ENCODE measurements at places on chromosomes 6 and 20.

DNA sequence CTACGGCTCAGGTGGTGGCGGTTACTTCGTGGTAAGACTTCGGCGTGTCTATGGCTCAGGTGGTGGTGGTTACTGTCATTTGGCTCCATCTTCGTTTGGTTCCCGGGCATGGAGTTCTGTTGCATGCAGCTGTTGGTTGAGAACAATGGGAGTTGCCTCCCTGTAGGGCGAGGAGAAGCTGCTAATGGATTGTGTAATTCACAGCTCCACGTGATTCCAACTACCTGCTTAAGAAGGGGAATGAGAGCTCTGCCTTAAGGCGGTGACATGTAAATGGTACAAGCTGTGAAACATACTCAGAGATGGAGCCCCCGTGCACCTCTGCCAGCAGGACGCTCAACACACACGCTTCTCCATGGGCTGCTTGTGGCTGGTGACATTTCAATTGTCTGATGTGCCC, 12.4 kb upstream of the DACT2 start:
- DNase-seq, result no peak

- no peak for DNase-seq
Observed at GRCh38 chr6:137601471-137601870, 107.3 kb upstream of the OLIG3 start.

DNA sequence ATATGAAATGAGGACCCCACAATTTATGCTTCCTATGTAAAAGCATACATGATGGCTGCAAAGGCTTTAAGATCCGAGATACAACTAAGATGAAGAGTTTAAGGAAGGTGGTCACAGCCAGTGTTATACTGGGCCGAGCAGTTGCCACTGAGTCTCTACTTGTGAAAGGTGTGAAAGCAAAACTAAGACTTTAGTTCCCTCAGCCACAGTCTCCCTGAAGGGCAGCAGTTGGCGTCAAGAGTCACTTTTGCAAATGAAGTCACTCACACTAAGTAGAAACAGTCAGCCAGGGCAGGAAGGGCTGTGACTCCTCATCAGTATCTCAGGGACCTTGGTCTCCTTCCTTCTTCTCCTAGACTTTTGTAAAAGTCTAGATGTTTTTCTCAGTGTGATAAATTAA, 191.6 kb upstream of the MCHR2 start:
- DNase-seq, result no peak

GRCh38 chr20:24597051-24597450, 127.6 kb downstream of the SYNDIG1 start:
- DNase-seq, result no peak

GRCh38 chr6:142294679-142295078, 7.1 kb upstream of the ADGRG6 start:
- no peak for DNase-seq

DNA sequence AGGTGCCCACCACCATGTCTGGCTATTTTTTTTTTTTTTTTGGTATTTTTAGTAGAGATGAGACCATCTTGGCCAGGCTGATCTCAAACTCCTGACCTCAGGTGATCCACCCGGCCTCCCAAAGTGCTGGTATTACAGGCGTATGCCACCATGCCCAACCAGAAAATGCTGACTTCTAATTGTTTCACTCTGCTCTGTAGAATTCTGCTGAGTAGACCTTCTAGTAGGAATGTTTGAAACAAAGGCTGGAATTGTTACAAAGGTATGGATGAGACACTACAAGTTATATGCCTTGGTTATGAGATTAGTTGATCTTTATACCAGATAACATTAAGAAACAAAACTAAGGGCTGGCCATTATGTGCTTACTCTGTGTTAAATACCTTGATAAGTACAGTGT, 44.8 kb downstream of the MEP1A start:
- DNase-seq, result no peak

- no peak for DNase-seq
Observed at GRCh38 chr6:161947371-161947770, 673.5 kb upstream of the AGPAT4 start.

DNA sequence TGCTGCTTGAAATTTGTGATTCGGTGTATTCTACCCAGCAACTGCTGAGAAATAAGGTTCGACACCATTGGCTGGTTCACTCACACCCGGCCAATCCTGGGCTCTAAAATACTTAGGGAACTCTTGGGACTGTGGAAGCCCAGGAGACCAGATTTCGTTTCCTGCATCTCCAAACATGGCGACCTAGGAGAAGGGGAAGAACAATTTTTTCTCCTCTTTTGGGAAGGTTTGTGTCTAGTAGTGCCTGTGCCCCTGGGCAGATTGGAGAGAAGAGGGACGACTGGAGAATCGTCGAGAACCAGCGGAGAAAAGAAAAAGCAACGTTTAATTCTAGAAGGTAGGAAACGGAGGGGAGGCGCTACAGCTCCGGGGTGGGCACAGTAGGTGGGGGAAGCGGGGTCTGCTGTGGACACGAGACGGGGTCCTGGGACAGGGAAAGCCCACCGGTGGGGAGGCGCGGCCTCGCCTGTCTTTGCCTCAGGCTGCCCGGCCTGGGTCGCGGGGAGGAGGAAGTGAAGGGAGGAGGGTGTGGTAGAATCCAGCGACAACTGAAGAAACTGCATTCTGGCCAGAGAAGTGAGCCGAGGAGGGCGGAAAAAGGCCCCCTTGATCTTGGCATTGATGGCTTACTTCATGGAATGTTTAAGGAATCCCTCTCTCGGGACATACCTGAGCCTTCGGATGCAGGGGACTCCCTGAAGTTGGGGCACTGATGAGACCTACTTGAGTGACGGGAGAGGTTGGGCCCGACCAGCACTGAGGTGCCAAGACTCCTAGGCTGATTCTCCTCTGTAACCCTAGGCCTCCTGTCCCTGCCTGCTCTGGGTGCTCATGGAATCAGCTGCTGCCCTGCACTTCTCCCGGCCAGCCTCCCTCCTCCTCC, at the start of gene BTN2A1:
Gene BTN2A1 (plus strand): TSS at position 150 of the 883 bp plus-strand sequence. CDS start 682 bp downstream, at position 832.
- peak; percentile 50 for DNase-seq

GRCh38 chr6:25050356-25050755, 114.6 kb upstream of the RIPOR2 start:
- DNase-seq, result no peak

DNA sequence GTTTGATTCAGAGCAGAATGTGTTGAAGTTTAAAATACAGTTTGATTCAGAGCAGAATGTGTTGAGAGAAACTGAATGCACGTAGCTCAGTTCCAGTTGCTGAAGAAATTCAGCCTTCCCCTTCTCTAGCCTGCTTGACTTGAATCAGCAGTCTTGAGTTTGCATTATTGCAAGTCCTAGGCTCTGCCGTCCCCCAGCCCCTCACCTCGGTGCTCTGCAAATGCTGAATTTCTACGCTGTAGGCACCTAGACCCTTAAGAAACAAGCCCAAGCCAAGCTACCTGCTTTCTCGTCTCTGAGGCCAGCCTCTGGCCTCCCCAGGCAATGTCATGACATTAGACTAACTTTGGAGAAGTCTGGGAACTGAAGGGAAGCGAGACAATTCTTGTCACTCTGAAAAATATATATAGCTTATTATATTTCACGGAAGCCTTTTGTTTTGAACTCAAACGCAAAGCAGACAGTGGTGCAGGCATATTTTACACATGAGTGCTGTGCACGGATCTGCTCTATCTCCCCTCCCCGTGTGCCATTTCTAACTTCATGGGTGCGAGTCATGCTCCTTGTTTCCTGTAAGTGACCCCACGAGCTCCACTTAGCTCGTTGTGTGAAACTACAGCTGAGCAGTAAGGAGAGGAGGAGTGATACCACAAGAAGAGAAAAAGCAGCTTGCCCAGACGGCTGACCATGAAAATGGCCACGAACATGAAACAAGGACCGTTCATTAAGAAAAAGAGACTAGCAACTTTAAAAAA, 71.4 kb upstream of the DUSP22 start:
- DNase-seq, result no peak

DNA sequence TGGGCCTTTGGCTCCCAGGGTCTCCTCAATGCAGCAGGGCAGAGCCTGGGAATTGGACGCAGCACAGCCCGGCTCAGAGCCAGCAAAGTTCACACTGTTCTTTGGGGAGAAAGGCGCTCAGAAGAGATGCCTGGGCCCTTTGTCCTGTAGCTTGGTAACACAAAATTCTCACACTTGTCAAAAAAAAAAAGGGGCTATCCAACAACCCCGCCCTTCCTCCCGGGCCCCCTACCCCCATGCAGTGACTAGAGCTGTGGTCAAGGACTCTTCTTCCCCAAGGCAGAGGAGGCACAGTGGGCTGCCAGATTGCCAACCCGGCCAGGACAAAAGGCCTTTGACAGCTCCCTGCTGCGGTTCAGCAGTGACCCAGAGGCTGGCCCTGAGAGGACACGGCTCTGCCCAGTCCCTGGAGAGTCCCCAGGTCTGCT, 2.0 kb downstream of the NKAIN4 start:
- DNase-seq, result no peak

DNA sequence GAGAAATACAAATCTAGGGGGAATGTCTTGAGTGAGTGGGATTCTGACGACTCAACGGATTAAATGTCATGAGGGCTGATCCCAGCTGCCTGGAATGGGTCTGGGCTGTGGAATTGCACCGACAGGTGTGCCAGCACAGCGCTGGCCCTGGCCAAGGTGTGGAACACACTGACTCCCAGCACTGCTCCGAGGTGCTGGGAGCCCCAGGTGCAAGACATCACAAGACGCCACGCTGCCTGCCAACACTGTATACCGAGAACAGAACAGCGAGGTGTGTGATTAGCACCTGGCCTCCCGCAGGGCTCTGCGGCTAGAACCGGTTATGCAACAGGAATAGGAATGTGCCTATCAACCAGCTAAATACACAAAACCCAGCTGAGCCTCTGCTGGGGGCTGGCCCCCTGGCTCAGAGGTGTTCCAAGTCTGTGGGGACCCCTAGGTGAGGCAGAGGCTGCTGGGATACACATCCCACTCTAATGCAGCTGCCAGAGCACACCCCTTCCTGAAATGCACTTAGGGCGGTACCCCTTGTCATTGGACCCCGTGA, 24.8 kb upstream of the APMAP start:
- DNase-seq, result no peak

DNA sequence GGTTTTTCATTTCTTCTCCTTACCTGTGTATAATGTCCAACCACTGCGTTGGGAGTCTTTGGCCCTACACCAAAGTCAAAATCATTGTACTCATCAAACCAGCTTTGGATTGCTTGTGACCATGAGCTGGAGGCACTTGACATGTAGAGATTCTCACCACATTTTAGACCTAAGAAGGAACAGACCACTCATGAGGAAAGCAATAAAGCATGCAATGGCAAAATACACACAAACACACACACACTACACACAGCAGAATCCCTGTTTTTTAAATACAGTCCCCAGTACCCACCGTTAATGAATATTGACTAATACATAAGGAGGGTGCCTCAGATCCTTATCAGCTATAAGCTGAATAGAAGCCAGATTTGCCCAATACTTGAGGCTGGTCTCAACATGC, 10.5 kb downstream of the CRISP3 start:
- no peak for DNase-seq

DNA sequence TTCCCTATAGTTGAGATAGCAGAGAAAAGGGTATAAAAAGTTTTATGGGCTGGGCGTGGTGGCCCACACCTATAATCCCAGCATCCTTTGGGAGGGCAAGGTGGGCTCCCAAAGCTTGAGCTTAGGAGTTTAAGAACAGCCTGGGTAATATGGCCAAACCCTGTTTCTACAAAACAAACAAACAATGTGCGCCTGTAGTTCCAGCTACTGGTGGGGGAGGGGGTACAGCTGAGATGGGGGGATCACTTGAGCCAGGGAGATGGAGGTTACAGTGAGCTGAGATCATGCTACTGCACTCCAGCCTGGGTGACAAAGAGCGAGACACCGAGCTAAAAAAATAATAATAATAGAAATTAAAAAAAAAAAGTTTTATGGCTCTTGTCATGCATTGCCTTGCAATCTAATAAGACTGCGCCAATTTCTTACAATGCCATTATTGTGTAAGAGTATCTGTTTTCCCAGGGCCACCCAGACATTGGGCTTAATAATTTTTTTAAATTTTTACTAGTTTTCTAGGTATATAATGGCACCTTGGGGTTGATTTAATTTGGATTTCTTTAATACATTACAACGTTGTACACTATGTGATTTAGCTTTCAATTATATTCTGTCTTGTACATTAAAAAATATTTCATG, 3.9 kb downstream of the ACSS2 start:
- DNase-seq, result no peak
